Stimulated activated CD4-positive, alpha-beta T cell treated with anti-CD3 and anti-CD28 coated beads, TNF-alpha, amount 100 ng/mL, for 48 hours (primary cell): ENCODE measurements at places on chromosomes 12 and 14.

GRCh38 chr14:95225251-95225887 is 68.0 kb upstream of the DICER1 start:
- no peak for DNase-seq

DNA sequence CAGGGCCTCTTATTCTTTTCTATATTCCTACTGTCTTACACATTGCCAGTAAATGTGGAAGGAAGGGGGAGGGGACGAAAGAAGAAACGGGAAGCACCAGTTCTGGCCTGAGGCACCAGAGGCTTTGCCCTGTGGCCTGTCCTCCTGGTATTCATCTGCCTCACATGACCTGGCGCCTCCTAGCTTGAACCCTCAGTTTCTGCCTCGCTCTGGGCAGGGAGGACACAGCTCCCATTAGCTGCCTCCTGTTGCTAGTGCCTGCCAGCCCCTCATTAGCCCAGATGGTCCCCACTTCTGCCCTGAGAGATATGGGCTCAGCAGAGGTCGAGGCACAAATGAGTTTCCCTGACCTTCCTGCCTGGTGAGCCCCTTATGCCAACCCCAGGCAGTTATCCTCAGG is 3.0 kb upstream of the PLEKHG6 start:
- no peak for DNase-seq

DNA sequence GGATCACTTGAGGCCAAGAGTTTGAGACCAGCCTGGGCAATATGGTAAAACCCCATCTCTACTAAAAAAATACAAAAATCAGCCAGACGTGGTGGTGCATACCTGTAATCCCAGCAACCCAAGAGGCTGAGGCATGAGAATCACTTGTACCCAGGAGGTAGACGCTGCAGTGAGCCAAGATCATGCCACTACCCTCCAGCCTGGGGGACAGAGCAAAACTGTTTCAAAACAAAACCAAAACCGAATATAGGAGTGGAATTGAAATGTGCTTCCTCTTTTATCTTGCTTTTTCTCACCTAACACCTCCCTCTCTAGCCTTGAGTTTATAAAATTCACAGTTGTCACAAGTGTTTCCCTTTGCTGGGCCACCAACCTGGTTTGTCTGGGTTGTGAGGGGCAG is 181.9 kb downstream of the PAH start:
- no peak for DNase-seq

DNA sequence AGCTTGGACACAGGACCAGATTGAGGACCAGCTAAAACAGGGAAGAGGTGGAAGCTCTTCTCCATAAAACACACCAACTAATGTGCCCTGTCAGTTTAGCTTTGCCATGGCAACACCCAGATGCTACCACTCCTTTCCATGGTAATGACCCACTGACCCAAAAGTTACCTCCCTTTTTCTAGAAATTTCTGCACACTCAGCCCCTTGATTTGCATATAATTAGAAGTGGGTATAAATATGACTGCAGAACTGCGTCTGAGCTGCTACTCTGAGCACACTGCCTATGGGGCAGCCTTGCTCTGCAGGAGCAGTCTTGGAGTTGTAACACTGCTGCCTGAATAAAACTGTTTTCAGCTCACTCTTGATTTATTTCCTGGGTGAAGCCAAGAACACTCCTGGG is 3.2 kb upstream of the TDG start:
- DNase-seq: no peak
